Activated CD8-positive, alpha-beta memory T cell treated with anti-CD3 and anti-CD28 coated beads, Interleukin-2, amount 50 U/mL, for 48 hours (primary cell): ENCODE measurements at places on chromosomes 6 and 20.

- DNase-seq: no peak
These were observed 44.9 kb downstream of the MYT1 start for GRCh38 chr20:64209148-64209547.

DNA sequence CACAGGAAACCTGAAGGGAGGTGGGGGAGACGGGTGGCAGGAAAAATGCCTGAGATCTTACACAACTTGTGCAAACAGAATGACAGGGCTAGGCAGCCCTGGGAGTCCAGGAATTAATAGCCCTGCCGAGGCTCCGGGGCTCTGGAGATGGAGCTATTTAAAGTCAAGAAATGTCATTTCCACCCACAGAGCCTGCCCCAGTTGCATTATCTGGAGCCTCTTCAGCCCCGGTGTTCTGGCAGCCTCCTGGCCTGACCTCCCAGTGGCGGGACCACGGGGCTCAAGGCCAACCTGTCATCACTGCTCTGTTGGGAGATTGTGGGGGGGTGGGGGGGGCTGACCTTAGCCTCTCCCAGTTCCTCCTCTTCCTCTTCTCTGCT is 28.5 kb upstream of the SCUBE3 start:
- DNase-seq: no peak

GRCh38 chr6:32178547-32179440 is 589 bp downstream of the RNF5 start:
- DNase-seq: no peak

GRCh38 chr20:36098364-36098763 is 56.2 kb upstream of the EPB41L1 start:
- no peak for DNase-seq

- DNase-seq: no peak
These were observed 8.2 kb upstream of the MTHFD1L start for GRCh38 chr6:150857062-150857944.

- no peak for DNase-seq
These were observed 26.7 kb downstream of the HCK start for GRCh38 chr20:32078791-32079190.

DNA sequence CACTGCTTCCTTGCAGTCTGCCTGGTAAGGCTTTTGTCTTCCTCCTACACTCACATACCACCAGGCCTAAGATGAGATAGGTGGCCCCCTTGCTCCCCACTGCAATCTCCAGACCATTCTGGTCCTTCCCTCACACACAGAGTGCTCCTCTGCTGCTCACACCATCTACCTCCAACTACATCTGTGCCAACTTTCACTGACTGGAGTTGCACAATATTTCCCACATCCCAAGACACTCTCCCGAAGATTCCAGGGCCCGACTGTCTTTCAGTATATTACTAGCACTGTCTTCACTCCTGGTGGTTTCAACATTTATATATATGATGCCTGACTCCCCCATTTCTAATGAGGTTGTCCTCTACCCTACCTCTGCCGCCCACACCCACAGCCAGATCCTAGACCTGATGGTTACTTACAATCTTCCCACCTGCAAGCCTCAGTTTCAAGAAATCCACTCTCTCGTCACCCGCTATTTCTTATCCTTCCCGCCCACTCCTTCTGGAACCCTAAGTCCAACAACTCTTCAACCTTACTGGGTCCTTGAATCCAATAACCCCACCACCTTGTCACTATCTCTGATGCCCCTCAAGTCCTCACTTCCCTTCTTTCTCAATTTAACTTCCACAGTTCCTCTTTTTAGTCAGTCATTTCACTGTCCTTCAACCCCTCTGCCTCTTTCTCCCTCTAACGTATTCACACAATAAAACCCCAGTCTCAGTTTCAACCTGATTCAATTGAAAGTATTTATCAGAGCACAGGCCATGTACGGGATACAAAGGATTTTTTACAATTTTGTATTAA is 21.6 kb downstream of the RALGAPA2 start:
- no peak for DNase-seq

DNA sequence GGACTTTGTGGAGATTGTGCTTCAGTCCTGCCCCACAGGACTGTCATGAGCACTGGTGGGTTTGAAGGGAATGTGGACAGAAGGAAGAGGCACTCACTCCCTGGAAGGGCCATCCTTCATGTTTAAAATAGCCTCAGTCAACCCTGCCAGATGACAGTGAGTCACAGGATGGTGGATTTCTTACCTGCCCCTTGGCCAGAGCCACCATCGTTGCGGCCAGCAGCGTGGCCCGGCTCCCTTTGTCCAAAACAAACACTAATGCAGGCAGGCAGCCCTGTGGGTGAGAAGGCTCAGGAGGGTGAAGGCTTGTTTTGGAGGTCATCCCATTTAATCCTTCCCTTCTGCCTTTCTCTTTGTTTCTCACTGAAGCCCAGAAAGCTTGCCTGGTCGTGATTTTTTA is 422.7 kb downstream of the CD83 start:
- DNase-seq: no peak

DNA sequence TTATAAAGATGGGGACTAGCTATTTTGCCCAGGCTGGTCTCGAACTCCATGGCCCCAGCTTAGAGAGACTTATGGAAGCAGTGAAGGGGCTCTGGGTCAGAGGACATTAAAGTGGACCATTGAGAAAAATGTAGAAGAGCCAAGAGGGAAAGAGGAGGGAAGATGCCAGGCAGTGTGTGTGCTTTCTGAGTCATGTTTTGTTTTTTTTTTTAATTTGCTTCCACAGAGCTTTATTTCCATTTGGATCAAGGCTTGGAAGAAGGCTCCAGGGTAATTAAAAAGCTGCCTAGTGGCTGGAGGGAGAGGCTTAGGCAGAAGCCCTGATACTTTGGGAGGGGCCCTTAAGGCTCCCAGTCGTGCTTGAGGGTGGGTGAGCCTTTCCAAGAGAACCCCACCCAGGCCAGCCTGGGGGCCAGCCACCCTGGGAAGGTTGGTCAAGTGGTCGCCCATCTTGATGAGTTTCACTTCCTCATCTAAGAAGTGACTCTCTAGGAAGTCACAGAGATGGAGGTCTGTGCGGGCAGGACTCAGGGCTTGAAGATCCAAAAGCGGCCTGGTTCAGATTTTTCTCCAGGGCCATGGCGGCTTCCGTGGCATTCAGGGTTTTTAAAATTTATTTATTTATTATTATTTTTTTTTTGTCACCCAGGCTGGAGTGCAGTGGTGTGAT is 3.0 kb upstream of the ZNF335 start:
- no peak for DNase-seq
